ENCODE measurements at places on chromosomes 2 and 18.

- no peaks in the 10 kb centered on the region for H3K4me1 ChIP-seq
- no peak overlapping the region for H3K27ac ChIP-seq
- no peaks in the 10 kb centered on the region for H3K27me3 ChIP-seq
- no peaks in the 10 kb centered on the region for H3K36me3 ChIP-seq
These were observed 108.1 kb downstream of the NUP35 start for GRCh38 chr2:183232161-183232865.

GRCh38 chr18:21901423-21901945, 160.9 kb downstream of the MIB1 start:
- no peak overlapping the region for H3K4me3 ChIP-seq
- no peaks in the 10 kb centered on the region for H3K4me1 ChIP-seq
- no peaks in the 10 kb centered on the region for H3K27me3 ChIP-seq
- no peak for DNase-seq

GRCh38 chr2:235924675-235925063, 243.5 kb downstream of the GBX2 start:
- no peak for DNase-seq
- no peaks in the 10 kb centered on the region for H3K27me3 ChIP-seq
- H3K4me3 ChIP-seq: no peak overlapping the region
- H3K36me3 ChIP-seq: no peaks in the 10 kb centered on the region
- no peaks in the 10 kb centered on the region for H3K4me1 ChIP-seq

DNA sequence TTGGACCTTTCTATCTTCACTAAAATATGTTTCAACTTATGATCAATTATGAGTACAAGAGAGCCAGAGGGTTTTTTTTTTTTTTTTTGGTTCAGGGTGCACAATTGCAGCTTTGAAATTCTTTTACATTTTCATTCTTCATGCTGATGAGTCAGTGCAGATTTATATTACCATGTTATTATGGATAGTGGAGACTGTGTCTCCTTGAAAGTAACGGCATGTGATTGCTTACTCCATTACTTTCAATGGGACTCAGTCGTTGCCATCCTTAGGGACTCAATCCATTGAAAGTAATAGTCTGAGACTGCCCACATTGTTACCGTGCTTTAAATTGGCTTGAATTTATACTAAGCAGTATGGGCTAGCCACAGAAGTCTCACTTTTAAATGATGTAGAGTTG, 286.5 kb upstream of the FANCL start:
- no peaks in the 10 kb centered on the region for H3K27me3 ChIP-seq
- H3K27ac ChIP-seq: no peak overlapping the region
- DNase-seq: no peak
- H3K4me1 ChIP-seq: no peaks in the 10 kb centered on the region
- no peaks in the 10 kb centered on the region for H3K36me3 ChIP-seq

DNA sequence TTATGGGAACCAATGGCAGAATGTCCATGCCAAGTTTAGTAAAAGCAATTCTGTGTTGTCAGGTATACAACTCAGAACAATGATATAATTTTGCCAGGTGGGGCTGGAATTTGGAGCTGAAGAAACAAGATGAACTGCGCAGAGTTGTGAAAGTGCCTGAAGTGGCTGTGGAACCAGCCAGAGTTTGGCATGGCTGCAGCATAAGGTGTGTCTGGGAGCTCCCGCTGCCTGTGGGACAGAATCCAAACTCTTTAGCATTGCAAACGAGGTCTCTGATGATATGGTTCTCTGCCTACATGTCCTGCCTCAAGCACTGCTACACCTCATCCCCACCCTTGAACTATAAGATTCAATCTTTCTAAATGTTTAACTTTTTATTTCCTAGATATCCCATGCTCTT, 909.7 kb downstream of the EPHA4 start:
- H3K27ac ChIP-seq: no peak overlapping the region
- no peak for DNase-seq
- H3K4me1 ChIP-seq: no peaks in the 10 kb centered on the region
- H3K4me3 ChIP-seq: no peak overlapping the region
- no peaks in the 10 kb centered on the region for H3K36me3 ChIP-seq

DNA sequence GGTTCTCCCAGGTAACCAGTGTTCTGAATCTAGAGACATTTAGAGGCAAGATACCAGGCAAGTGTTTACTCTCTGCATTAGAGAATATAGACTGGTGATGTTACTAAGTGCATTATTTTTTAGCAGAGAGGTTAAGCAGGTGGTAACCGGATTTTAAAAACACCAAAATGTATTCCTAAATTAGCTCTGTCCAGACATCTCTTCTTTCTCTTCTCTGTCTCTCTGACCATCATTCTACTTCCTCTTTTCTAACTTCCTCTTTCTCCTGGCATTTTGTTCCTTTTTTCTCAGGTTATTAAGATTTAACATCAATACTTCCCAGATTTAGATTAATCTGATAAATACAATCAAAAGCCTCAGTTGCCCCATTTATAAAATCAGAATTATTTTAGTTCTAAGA, 31.7 kb upstream of the DYNC1I2 start:
- no peak for DNase-seq
- H3K4me1 ChIP-seq: no peaks in the 10 kb centered on the region
- H3K27me3 ChIP-seq: peaks cover 5% of the 10 kb centered on the region
- no peak overlapping the region for H3K4me3 ChIP-seq

DNA sequence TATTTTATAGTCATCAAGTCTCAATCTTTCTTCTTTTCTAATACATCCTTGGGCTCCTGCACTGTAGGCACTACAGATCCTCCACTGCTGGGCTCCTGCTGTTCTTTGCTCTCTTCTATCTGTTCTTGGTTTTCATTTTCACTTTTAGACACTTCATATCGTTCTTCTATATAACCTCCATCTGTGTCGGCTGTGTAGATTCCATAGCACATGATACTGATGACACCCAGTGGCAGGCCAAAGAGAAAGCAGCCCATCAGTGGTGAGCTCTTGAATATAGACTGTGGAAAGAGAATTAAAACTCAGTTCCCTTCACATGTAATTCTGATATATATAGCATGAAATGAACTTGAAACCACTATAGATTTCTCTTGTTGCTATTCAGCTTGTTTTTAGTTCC, 38.0 kb downstream of the TMX3 start:
- no peak for DNase-seq
- H3K4me1 ChIP-seq: no peaks in the 10 kb centered on the region
- no peaks in the 10 kb centered on the region for H3K27me3 ChIP-seq
- peaks cover 20% of the 10 kb centered on the region for H3K36me3 ChIP-seq

- peak; percentile 44 for DNase-seq
- H3K4me3 ChIP-seq: no peak overlapping the region
- no peaks in the 10 kb centered on the region for H3K36me3 ChIP-seq
- H3K4me1 ChIP-seq: no peaks in the 10 kb centered on the region
- no peak overlapping the region for H3K27ac ChIP-seq
These were observed 31.0 kb downstream of the IL37 start for GRCh38 chr2:112941753-112942653.

- H3K36me3 ChIP-seq: peaks cover 37% of the 10 kb centered on the region
- no peak for DNase-seq
- H3K27me3 ChIP-seq: no peaks in the 10 kb centered on the region
- no peaks in the 10 kb centered on the region for H3K4me1 ChIP-seq
These were observed 41.8 kb downstream of the UBXN4 start for GRCh38 chr2:135783439-135783838.

DNA sequence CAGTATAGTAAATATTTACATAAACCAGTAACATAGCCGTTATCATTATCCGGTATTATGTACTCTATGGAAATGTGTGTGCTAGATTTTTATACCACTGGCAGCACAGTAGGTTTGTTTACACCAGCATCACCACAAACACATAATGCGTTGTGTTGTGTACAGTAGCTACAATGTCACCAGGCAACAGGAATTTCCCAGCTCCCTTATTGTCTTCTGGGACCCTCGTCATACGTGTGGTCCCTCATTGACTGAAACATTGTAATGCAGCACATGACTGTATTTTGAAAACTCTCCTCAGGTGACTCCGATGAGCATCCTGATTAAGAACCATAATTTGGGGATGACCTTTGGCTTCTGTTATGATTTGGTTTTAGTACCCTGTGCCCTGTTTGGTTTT, 31.3 kb downstream of the EHD3 start:
- H3K27me3 ChIP-seq: no peaks in the 10 kb centered on the region
- no peak for DNase-seq
- no peaks in the 10 kb centered on the region for H3K4me1 ChIP-seq
- H3K4me3 ChIP-seq: no peak overlapping the region

GRCh38 chr2:192687015-192687414, 492.3 kb upstream of the TMEFF2 start:
- H3K4me3 ChIP-seq: no peak overlapping the region
- no peak for DNase-seq
- no peak overlapping the region for H3K27ac ChIP-seq
- H3K4me1 ChIP-seq: no peaks in the 10 kb centered on the region

- no peaks in the 10 kb centered on the region for H3K4me1 ChIP-seq
- no peak overlapping the region for H3K27ac ChIP-seq
- no peak for DNase-seq
- H3K4me3 ChIP-seq: no peak overlapping the region
- peaks cover 4% of the 10 kb centered on the region for H3K27me3 ChIP-seq
These were observed 177.7 kb upstream of the OSR1 start for GRCh38 chr2:19536136-19536535.

- H3K27me3 ChIP-seq: no peaks in the 10 kb centered on the region
- no peak overlapping the region for H3K27ac ChIP-seq
- no peak for DNase-seq
- no peak overlapping the region for H3K4me3 ChIP-seq
- no peaks in the 10 kb centered on the region for H3K4me1 ChIP-seq
These were observed 344.8 kb downstream of the TGIF1 start for GRCh38 chr18:3794537-3795348.

DNA sequence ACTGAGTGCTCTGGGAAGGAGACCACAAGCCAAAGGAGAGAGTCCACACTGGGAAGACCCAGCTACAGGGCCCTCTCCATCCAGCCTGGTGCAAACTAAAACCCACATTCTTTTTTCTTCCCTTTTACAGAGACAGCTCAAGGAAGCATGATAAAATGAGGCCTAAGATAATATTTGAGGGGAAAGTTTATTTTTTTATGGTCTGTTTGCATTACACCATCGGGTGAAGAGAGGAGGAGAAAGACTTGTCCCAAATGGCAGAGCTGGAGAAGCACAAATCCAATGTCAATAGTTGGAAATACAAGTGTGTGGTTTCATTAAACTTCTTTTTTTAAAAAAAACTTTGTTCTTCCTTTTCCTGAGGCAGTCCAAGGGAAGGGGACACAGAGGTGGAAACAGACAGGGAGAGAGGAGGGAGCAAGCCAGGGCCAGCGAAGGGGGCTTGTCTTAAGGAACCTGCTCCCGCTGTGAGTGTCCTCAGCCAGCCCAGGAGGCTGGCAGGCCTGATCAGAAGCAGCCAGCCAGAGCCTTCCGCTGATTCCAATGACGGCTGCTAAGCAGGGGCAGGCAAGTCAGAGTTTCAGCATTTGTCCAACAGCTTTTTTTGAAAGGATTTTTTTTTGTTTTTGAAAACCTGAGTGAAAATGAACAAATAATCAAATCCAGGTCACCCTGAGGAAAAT, 203.8 kb upstream of the SIX2 start:
- H3K4me3 ChIP-seq: no peak overlapping the region
- H3K27me3 ChIP-seq: no peaks in the 10 kb centered on the region
- H3K36me3 ChIP-seq: no peaks in the 10 kb centered on the region
- DNase-seq: no peak
- H3K4me1 ChIP-seq: no peaks in the 10 kb centered on the region
- H3K27ac ChIP-seq: no peak overlapping the region

- no peaks in the 10 kb centered on the region for H3K36me3 ChIP-seq
- H3K27ac ChIP-seq: no peak overlapping the region
- H3K27me3 ChIP-seq: no peaks in the 10 kb centered on the region
- no peaks in the 10 kb centered on the region for H3K4me1 ChIP-seq
- no peak for DNase-seq
- no peak overlapping the region for H3K4me3 ChIP-seq
These were observed 282.0 kb upstream of the SIX2 start for GRCh38 chr2:45291296-45291701.

DNA sequence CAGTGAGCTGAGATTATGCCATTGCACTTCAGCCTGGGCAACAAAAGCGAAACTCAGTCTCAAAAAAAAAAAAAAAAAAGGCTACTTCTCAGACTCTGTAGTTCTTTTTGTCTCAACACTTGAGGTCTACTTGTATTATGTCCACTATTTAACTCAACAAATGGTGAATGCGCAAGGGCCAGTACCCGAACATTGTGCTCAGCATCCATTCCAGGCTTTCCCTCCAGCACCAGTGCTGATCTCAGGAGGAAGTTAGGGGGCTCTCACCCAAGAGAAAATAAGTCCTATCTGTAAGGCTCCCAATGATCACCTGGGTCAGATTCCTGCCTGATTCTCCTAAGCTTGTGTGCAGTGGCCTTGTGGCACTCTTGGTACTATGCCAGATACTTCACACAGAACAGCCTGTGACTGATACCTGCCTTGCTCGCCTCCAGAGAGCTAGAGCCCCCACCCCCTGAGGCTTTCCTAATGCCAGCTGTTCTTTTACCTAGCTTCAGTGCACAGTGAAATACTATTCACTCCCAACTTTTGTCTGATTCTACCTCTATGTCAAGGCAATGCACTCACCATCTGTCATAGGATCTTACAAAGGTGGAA, 74.9 kb downstream of the INO80D start:
- no peak for DNase-seq
- no peak overlapping the region for H3K4me3 ChIP-seq
- H3K36me3 ChIP-seq: peaks cover 19% of the 10 kb centered on the region
- H3K27ac ChIP-seq: no peak overlapping the region

DNA sequence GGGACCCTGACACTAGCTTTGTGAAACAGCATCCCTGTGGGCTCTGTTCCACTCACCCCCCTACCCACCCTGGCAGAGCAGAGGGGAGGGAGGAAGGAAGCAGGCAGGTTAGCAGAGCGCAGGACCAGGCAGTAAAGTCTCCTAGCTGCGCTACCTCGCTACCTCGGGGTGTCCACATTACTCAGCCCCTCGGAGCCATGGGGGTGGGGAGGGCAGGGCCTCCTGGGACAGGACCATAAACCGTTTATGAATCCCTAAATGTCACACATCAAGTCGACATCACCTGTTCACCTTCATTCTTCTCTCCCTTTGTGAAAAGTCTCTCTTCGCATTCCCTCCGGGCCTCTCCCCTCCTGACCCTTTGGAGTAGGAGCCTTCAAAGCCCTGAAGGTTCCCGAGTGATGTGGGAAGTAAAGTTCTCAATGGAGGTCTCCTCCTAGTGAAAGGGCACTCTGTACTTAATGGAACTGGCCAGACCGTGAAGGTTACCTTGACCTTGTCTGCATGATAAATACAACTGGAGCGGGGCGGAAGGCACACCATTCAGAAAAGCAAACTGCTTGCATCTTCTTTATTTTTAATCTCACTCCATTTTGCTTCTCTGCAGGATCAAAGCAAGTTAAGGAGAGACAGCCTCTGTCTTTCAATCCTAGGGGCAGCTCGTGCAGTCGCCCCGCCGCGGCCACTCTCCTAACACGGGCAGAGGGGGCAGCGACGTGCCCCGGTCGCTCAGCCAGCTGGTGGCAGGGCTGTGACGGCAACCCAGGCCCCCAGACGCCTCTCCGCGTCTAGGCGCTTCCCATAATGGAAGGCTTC, 23.7 kb upstream of the SMAD7 start:
- H3K27ac ChIP-seq: no peak overlapping the region
- peaks cover 9% of the 10 kb centered on the region for H3K4me1 ChIP-seq
- no peaks in the 10 kb centered on the region for H3K27me3 ChIP-seq
- H3K36me3 ChIP-seq: no peaks in the 10 kb centered on the region
- no peak for DNase-seq

Measured in CD8-positive, alpha-beta memory T cell (primary cell).